ENCODE measurements at places on chromosomes 3 and 15.
A peak's percentile ranks its signal among the peaks of the same experiment; 100 is the strongest.

DNA sequence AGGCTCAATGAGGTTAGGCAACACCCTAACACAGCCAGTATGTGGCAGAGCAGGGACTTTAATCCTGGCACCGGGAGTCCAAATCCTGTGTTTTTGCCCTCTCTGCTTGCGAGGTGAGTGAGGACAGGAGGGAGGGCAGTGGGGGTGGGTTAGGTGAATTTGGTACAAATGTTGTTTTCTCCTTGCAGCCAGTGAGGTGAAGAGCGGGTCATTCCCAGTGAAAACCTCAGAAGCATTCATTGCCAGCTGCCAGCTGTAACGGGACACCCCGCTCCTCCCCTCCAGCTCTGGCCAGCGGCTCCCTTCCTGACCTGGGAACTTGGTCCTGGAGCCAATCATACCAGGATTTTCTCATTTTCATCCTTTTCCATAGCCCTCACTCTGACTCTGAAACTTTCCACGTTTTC is 45.7 kb upstream of the RAB6B start:
- no peak for DNase-seq

DNA sequence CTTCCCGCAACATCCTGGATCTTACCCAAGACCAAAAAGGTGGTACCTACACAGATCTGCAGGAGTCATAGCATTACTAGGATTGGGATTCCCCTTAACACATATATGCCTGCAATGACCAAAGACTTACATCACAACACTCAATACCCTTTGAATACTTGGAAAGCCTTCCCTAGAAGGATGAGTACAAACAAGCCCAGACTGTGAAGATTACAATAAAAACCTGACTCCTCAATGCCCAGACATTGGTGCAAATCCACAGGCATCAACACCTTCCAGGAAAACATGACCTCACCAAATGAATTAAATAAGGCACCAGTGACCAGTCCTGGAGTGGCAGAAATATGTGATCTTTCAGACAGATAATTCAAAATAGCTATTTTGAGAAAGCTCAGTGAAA is 326.8 kb downstream of the TBL1XR1 start:
- no peak for DNase-seq

- no peak for DNase-seq
These were observed 113.4 kb downstream of the SRGAP3 start for GRCh38 chr3:9135930-9136525.

GRCh38 chr3:115190747-115191146 is 43.7 kb upstream of the ZBTB20 start:
- no peak for DNase-seq

GRCh38 chr15:74541494-74542165 is 610 bp downstream of the ARID3B start:
- DNase-seq = peak; percentile 52

DNA sequence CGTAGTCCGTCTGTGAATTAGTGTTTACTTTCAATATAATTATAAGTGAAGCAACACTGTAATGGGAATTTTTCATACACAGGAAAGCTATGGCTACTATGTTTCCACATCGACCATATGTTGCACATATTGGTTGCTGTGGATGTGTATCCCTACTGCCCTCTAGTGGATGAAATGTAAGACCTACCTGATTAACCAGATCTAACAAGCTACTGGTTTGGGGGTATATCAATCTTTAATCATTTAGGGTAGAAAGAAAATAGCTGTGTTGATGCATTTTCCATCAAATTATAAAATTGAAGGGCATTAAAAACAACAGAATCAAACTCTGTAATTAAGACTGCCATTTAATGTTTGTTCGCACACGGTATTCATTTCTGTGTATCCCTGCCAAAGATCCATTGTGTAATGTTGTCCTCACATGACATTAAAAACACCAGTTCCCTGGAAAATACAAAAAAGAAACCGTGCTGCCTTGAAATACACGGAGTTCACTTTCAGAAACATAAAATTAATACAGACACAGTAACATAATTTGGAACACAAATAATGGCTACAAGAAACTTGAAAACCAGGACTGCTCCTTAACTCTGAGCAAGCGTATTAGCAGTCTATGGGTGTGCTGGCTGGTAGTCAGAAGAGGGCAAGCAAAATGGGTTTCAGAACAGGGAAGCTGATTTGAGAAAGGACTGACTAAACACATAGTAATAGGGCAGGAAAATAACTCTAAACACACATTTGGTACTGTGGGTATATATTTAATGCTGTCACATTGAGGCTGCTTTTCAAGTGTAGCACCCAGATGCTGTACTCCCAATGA is 125.1 kb downstream of the TIGIT start:
- DNase-seq = peak; percentile 12

GRCh38 chr3:191972714-191973398 is 511.9 kb downstream of the PYDC2 start:
- no peak for DNase-seq

DNA sequence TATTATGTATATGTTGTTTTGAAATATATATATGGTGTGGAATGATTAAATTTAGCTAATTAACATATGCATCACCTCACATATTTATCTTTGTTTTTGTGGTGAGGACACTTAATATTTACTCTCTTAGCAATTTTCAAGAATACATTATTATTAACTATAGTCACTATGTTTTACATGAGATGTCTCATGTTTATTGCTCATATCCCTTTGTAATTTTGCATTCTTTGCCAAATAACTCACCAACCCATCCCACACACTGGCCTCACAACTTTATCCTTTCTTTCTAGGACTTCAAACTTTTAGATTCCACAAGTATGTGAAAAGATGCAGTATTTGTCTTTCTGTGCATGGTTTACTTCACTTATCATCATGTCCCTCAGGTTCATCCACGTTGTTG is 950.2 kb upstream of the CADM2 start:
- no peak for DNase-seq

- no peak for DNase-seq
These were observed 506.6 kb downstream of the EPHB1 start for GRCh38 chr3:135301670-135302069.

DNA sequence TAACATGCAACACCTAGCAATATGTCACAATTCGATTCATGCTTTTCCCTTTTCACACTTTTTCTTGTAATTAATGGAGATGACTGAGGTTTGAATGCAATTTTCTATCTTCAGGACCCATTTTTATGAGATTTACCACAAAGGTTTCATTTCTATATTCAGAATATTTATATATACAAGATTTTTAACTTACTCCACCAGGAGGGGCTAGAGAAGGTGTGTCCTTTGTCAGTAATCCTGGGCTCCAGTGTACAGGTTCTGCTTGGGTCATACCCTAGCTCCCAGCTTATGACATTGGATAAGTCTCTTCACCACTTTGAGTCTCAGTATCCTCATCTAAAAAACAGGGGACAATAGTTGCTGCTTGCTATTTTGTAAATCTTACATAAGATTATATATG is 95.7 kb upstream of the SLC24A5 start:
- DNase-seq = no peak

DNA sequence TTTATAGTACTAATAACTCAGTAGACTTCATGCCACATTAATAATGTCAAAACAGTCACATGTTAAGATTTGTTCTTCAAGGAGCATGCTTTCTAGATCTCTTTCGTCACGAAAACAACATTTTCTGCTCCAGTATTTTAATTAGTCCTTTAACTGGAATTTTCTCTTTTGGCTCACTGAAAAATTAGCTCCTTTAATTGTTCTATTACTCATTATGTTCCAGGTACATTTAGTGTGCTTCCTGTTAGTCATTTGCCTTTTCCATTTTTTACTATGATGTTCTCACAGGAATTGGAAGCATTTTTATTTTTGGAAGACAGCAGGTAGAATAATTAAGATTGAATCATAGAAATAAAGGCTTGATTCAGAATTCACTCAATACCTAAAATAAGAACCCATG is 111.2 kb downstream of the SLC9A9 start:
- DNase-seq = no peak

GRCh38 chr3:149894205-149894604 is 76.5 kb downstream of the PFN2 start:
- no peak for DNase-seq

DNA sequence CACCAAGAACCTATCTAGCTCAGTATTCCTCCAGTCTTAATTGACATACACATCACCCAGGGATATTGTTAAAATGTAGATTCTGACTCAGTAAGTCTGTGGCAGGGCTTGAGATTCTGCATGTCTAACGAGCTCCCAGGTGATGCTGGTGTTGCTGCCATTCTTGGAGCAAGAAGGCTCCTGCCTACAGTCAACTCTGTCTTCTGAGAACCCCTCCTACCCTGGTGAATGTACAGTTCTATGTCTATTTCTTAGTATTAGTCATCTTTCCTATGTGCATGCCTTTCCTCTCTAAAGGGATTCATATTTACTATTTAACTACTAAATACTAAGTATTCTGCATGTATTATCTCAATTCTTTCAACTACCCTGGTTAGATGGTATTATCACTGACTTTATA is 268.7 kb downstream of the EDEM1 start:
- DNase-seq = no peak

- DNase-seq = no peak
These were observed 46.1 kb upstream of the MAP3K13 start for GRCh38 chr3:185316740-185317412.

DNA sequence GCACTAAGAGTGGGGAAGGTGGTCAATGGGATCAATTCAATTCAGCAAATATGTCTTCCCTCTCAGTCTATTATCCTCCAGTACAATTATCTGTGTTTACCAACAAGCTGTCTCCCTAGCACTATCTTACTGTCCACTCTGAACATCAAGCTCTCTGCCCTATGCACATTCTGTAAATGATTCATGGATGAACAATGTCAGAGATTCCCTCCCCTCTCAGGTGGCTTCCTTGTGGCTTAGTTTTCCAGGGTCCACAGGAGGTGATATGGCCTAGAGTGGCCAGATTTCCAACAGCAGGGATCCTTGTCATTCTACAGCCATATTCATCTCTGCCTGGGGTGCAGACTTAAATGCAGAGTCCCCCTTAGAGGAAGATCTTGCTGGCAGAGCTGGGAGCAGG is 225.1 kb downstream of the UACA start:
- no peak for DNase-seq

DNA sequence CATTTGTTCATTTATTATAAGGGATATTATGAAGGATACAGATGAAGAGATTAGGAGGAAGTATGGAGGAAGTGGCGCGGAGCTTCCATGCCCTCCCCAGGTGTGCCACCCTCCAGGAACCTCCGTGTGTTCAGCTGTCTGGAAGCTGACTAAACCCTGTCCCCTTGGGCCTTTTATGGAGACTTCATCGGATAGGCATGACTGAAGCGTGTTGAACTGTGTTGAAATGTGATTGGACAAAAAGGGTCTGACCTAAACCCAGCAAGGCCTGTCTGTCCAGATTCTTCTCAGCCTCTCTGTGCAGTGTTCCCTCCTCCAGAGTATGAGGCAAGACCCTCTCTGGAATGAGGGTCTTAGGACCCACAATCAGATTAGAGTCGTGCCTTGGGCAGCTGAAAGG is 31.7 kb downstream of the HACD3 start:
- DNase-seq = no peak

GRCh38 chr15:76184650-76185035 is 124.9 kb downstream of the TMEM266 start:
- DNase-seq = no peak

DNA sequence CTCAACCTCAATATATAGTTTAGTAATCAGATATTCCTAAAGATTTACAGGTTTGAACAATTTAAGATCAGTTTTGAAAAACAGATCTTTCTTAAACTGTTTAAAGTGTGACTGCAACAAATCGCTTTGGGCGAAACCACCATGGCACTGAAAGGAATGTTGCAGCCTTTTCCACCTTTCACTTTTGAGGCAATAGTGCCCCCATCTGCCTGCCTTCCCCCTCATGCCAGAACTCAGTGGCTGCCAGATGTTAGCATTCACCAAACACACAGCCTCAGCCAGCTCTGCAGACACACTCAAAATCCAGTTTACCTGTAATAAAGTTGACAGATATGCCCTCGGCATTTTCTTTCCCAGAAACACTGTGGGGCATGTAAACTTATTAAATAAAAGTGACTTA is 3.3 kb downstream of the LYSMD4 start:
- DNase-seq = no peak

DNA sequence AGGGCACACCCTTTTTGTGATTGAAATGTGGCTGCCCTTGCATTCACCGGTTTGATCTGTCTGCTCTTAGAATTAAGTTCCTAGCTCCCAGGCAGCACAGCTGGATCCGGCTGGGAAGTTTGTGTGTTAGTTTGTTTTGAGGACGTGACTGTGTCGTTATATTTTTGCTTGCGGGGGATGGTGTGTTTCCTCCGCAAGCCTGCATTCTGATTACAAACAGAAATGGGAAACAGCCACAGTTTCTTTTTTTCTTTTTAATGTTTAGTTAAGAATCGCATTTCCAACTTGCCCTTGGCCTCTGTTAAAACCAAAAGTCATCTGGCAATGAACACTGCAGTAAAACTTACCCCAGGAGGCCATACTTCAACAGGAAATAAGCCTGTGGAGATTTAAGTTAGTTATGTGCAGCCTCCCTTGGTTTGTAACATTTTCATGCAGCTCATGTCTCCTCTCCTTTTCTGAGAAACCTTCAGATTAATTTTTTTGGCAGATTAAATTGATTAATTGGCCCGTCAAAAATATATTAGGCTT is 888 bp downstream of the TMOD3 start:
- DNase-seq = no peak

- DNase-seq = no peak
These were observed 1.9 kb downstream of the AEN start for GRCh38 chr15:88623061-88623460.

DNA sequence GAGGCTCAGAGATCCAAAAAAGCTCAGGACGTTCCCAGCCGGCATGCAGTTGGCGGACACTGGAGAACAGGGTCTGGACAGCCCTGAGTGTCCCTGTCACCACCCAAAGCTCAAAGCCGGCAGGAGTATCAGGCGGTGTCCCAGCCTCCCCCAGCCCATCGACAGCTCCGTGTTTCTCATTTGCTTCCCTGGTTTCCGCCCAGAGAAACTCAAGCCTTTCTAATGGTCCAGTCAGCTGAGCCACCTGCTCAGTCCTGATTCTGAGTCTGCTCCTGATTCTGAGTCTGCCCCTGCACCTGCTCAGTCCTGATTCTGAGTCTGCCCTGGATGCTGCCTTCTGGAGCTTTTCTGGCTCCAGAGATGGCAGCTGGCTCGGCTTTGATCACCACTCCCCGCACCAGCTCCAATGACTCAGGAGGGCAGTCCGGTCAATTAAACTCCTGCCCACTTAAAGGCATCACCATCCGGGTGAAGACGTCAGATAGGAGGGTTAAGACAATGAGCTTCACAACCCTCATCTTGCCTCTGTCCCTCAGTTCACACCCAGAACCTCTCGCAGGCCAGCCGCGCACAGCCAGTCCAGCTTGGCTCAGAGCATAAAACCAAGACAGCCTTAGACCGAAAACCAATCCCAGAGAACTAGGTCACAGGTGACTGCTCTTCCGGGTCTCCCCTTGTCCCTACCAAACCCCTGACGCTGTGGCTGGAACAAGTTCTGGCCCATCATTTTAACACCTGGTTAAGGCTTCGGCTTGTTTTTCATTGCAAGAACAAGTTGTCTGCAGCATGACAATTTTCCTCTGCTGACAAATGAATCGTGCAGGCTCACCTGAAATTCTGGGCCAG is 6.8 kb downstream of the PCSK6 start:
- no peak for DNase-seq

DNA sequence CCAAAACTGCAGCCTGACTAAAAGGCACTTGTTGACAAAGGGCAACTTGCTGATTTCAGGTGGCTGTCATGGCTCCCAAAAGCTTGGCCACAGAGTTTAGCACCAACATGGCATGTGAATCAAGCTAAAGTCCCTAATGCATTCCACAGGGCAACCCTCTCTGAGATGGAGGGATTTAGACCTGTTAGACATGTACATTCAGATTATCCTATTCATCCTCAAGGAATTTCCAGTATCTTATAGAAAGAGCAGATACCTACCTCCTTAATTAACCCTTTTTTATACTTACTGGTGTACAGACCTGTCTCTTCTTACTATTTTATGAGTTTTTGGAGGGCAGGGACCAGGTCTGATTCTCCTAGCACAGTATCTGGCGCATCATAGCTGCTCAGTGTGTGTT is 31.3 kb downstream of the ACP3 start:
- DNase-seq = no peak

Measured in CMK (cell line).